ENCODE measurements at places on chromosomes 2 and 18.

GRCh38 chr2:231351648-231352047, 43.9 kb upstream of the B3GNT7 start:
- peaks cover 5% of the 10 kb centered on the region for H3K4me1 ChIP-seq
- no peaks in the 10 kb centered on the region for H3K36me3 ChIP-seq
- H3K27me3 ChIP-seq, result no peaks in the 10 kb centered on the region
- DNase-seq, result no peak

- H3K27me3 ChIP-seq, result no peaks in the 10 kb centered on the region
- DNase-seq, result no peak
- no peaks in the 10 kb centered on the region for H3K36me3 ChIP-seq
- no peak overlapping the region for H3K27ac ChIP-seq
- H3K4me1 ChIP-seq, result no peaks in the 10 kb centered on the region
- H3K4me3 ChIP-seq, result no peak overlapping the region
Measured at GRCh38 chr18:10417664-10418063, 36.8 kb upstream of the APCDD1 start.

DNA sequence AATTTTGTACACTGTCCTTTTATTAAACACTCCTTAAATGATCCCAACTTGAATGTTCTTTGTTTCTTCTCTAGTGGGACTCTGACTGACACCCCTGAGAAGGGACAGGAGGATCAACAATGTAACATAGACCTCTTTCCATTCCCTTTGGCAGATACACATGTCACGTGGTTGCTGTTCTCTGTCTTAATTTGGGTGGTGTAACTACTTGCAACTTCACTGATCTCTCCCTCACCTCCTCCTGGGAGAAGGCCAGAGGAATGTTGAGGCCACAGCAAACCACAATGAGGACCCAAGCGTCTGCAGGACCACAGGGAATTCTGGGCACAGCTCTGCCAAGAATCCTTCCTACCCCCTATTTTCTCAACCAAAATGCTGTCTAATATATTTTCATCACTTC, 205.6 kb downstream of the RTP5 start:
- H3K4me3 ChIP-seq, result no peak overlapping the region
- no peak overlapping the region for H3K27ac ChIP-seq
- no peaks in the 10 kb centered on the region for H3K4me1 ChIP-seq
- no peaks in the 10 kb centered on the region for H3K27me3 ChIP-seq

DNA sequence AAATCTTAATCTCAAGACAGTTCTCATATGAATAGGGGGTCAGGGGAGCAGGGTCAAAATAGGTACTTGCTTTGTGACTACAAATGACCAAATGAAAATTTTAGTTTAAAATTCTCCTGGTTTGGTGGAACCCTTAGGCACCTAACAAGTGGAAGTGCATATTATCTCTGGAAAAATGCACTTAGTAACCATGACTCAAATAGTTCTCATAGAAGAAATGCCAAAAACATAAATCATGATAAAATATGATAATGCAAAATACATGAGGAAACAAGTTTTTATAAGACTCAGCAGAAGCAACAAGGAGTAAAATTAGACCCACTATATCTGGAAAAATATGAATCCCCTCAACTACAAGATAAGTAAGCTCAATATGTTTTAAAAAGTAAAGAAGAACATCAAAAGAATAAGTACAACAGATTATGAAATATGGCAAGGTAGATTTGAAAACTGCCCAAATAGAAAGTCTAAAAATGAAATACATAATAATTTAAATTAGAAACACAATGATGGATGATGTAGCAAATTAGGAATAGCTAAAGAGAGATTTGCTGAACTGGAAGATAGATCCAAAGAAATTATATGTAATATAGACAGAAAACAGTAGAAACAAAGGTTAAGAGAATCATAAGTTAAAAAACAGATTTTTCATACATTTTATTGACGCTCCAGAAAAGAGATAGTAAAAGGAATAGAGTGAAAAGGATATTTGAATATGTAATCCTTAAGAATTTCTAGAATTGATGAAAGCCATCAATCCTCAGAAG, 308.3 kb downstream of the SETBP1 start:
- H3K27me3 ChIP-seq, result no peaks in the 10 kb centered on the region
- no peak overlapping the region for H3K4me3 ChIP-seq
- no peaks in the 10 kb centered on the region for H3K36me3 ChIP-seq
- H3K4me1 ChIP-seq, result no peaks in the 10 kb centered on the region
- DNase-seq, result no peak
